ENCODE measurements at places on chromosomes 6 and 20.

GRCh38 chr6:68697394-68697793 is 62.3 kb downstream of the ADGRB3 start:
- no peak for DNase-seq

DNA sequence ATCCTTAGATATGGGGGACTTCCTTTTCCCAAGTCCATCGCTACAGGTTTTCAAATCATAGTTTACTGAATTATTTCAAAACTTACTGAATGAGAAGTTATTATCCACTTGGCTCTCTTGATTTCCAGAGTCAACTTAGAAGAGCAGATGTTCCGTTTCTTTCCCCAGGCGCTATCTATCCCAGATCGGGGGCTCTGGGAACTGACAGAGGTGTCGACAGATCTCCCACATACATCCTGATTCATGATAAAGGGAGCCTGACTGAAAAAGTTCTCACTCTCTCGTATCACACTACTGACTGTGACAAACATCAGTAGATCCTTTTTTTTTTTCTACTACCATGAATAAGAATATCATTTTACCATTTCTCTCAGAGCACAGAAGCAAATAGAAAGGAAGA is 654.8 kb downstream of the RNF144B start:
- DNase-seq, result no peak

DNA sequence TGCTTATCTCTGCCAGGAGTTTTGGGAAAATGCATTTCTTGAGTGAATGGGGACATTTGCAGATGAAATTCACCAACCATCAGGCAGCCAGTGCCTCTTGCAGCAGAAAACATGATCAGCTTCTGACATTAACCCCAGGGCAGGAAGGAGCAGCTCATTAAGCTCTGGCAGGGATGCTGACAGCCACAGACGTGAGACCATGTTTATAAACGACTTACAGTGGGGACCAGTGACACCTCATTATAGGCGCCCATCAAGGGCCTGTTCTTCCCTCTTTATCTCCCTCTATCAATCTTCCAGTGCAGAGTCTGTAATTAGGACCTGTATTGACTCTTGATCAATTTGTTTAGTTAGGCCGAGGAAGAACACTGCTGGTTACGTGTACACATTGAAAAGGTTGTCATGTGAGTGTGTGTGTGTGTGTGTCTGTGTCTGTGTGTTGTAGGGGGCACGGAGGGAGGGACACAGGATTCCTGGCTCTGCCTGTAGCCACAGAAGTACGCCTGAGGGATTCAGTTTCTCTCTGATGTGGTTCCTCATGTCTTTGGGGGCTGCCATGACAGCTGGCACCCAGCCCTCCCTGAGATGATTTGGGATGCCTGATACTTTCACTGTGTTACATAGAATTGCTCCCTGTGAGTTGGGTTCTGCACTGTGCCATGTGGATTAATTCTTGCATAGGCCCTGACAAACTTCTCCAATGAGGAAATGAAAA is 428.4 kb upstream of the CHD6 start:
- no peak for DNase-seq

GRCh38 chr20:25126204-25127029 is 44.5 kb upstream of the VSX1 start:
- DNase-seq, result no peak

GRCh38 chr20:417801-418342 is 9.8 kb downstream of the RBCK1 start:
- no peak for DNase-seq

DNA sequence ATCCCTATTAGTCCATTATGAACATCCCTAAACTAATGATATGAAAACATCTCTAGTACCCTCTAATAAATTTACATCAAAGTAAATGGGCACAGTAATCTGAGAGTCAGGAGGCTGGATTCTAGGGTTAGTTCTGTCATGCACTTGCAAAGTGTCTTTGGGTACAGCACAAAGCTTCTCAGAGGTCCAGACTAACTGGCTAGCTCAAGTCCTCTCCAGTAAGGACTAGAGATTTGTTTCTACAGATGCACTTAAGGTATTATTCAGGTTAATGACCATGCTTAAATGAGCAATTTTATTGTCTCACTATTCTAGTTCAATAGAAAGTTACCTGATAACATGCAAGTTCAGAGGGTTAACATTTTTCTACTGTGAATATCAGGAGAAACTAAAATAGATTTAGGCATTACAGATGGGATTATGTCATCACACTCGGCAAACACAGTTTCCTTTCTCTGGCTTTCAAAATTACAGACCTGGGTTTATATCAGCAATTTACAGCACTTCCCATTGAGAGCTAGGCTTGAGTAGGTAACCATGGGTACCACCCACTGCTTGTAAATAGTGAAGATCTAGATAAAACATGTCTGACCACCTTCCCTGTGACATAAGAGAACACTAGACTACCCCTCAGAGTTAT is 402.9 kb upstream of the RUNX2 start:
- DNase-seq, result no peak

GRCh38 chr6:64010010-64010409 is 374.4 kb downstream of the PHF3 start:
- no peak for DNase-seq

DNA sequence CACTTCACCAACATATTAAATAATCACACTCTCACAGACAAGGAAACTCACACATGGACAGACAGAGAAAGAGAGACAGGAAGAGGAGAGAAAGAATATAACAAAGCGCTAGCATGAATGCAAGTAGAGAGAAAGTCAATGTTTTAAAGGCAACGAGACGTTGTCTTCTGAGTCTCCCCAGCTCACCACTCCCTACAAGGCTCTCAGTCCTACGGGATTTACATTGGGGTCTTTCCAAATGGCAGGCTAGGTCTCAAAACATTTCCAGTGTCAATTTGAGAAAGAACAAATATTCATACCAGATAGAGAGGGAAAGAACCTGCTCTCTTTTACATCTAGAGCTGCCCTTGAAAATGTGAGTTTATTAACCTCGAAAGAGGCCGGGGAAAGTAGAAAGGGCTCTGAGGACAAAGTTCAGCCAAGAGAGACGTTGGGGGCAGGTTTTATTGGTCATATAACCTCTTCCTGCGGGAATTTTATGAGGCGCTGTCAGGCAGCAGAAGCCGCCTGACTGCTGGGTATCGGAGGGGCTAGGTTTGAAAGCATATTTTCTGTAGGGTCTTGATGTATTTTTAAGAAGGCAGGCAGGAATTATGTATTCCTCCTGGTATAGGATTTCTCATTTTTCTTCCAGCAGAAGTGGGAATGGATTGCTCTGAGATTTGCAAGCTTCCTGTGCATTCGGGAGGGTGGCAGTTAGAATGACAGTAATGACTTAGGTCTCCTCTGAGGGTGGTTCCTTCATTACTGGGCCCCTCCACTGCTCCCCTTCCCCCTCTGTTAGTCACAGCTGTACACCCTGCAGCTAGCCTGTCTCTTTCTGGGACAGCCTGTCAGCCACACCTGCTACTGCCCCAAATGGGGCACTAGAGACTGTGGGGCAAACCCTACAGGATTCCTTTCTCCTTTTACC is 34.4 kb upstream of the KIF16B start:
- no peak for DNase-seq

DNA sequence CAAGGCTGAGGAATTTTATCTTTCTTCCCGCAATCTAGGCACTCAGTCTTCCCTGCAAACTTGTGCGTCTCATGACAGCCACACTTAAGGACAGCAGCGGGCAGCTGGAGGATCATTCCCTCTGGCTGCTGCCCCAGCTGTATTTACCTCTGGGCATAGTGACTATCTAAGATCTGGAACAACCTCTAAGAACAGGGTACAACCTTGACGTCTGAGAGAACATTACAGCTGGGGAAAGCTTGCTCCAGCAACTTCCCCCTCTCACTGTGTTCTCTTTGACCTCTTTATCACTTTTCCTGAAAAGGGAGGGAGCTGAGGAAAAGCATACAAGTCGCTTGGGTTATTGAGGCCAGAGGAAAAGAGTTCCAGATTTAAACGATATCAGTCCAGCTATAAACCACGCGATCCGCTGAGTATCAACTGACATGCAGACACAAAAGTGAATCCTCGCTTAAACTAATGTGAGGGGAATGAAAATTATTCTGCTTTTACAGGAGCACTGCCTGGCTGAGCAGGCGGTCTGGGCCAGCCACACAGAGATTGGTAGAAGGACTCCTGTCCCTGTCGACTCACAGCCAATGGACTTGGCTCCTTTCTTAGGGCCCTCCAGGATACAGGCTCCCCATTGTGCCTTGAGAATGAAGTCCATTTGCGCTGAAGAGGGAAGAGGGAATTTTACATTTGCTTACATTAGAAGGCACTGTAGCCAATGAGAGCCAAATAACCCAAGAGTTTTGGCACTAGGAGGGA is 153.3 kb downstream of the QRSL1 start:
- no peak for DNase-seq

DNA sequence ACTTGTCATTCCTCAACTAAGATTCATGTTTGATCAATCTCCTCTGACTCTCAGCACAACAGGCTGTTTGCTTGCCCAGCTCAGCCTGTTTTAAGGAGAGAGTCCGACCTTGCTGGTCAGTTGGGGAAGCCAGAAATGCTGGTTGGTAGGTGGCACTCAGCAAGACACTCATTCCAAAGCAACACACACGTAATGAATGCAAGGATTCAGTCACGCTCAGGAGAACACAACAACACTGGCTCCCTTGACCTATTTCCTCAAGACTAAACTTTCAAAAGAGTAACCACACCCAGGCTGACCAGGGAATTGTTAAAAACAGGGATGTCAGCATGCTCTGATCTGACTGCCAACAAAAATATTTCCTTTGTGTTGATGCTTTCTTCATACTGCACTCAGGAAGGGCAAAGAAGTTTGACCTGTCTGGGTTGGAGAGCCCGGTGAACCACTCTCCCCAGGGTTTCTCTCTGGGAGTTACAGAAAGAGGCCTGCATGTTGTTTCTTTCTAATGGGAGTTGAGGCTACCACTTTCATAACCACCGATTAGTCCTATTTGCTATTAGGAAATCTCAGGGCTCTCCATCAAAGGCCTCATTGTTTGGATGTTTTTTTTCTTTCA is 25.6 kb upstream of the PREP start:
- DNase-seq, result no peak

GRCh38 chr20:50691573-50692551 is 520 bp upstream of the RIPOR3 start:
- DNase-seq, result no peak

- no peak for DNase-seq
Observed at GRCh38 chr20:62832212-62832922, 15.5 kb downstream of the COL9A3 start.

DNA sequence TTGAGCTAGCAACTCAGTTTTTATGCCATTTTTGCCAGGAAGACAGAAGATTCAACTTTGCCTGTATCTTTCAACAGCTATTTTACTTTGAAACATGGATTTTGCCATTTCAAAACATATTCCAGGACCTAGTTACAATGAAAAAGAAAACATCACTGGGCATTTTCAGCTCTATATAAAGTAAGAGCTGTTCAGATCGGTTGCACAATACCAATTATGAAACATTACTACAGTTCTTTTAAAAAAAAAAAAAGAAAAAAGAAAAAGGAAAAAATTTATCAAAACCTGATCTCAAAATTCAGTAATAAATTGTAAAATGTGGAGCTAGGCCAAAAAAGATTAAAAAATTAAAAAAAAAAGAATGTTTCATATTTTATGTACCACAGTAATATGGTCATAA is 15.6 kb downstream of the BCLAF1 start:
- DNase-seq, result no peak
